ENCODE measurements at places on chromosomes 7 and 10. TPM values are rescaled to one million over a fixed set of nuclear protein-coding genes. Genes with fewer than 3 reads are reported as not detected.
A peak's percentile ranks its signal among the peaks of the same experiment; 100 is the strongest.

Gene FANK1
- total RNA-seq = 0.60 TPM

DNA sequence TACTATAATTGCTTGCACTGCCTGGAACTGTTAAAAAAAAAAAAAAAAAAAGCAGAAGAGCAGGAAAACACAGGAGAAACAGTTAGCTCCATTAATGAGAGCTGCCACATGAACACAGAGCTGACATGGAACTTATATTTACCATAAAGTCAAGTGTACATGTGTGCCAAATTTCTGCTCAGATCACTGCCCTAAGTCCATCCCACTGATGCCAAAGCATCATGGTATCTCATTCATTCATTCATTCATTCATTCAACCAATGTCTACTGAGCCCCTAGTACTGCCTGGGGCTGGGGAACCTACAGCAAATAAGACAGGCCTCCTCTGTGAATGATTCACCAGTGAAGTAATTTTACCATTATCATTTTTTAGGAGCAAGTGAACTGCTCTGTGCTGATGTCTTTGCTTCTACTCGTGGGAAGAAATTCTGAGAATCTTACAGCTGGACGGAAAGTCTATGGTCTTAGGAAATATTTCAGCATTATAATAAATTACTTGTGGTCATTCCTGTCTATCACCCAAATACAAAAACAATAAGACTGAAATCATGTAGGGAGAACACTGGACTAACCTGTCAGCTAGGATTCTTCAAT is 58.8 kb upstream of the ABLIM1 start:
- no peak for DNase-seq

- no peak for DNase-seq
Measured at GRCh38 chr10:118273662-118274061, 68.5 kb downstream of the FAM204A start.

- peak; percentile 89 for DNase-seq
Measured at GRCh38 chr10:124245806-124246440, 152.5 kb upstream of the CHST15 start.

Gene SMO
- 3.1 TPM for total RNA-seq

GRCh38 chr7:44824894-44825526 is 22.9 kb downstream of the H2AZ2 start:
- peak; percentile 33 for DNase-seq

DNA sequence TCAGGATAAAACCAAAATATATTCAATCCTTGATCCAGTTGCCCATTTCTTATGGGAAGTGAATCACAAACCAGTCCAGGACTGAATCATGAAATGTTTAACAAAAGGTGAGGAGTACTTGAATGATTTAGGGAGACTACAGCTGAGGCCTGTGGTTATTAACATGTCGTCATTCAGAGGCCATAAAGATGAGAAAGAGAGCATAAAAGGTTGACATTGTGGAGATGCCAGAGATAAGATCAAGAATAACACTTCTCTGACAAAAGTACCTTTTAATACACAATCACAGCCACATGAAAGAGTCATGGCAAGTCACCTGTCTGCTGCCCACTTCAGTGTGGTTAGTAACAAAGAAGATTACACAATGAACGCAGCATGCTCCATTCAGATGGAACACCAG is 1195.7 kb upstream of the SORCS1 start:
- no peak for DNase-seq

DNA sequence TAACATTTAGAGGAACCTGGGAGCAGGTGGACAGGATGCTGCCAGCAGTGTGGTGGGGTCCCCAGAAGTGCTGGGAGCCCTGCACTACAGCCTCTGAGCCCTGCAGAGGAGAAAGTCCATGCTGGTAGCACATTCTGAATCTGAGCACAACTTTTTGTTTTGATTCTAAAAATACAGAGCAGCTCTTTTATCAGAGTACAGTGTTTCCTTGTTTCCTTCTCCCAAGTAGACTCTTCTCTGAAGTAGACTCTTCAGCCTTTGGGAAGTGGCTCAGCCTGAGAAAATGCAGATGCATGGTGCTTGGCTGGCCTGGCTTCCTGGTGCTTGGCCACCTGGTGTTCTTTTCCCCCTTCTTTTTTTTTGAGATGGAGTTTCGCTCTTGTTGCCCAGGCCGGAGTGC is 9.1 kb downstream of the ADCY1 start:
- DNase-seq = no peak

- no peak for DNase-seq
Measured at GRCh38 chr7:157097569-157097968, 41.2 kb upstream of the UBE3C start.

Gene TEX47
- total RNA-seq = not detected

Gene FHIP2A
- 20.5 TPM for total RNA-seq

Gene CALHM1
- not detected for total RNA-seq

GRCh38 chr10:113856563-113856962 is 2.1 kb downstream of the NHLRC2 start:
- no peak for DNase-seq

DNA sequence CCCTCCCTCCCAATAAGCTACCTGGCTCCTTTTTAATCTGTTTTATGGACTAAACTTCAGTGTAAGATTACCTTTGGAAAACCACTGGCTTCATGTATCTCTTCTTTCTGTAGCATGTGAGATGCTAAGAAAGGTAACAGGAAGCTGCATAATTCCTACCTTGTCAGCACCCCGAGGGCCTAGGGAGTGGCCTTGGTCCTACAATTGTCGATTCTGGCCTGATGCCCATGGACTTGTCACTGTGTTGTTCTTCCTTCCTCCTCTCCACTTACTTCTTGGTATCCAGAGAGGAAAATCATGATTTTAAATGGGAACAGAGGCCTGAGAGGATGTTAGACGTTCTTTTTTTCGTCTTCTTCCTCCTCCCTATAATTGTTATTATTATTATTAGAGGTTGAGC is 42.9 kb upstream of the PDZD8 start:
- DNase-seq = no peak

All from lung microvascular endothelial cell (primary cell).